Activated T-cell treated with anti-CD3 and anti-CD28 coated beads for 4 hours (primary cell): ENCODE measurements at places on chromosomes 13 and 19.

- DNase-seq = no peak
Observed at GRCh38 chr13:100434010-100434763, 154.4 kb downstream of the GGACT start.

- DNase-seq = no peak
Observed at GRCh38 chr19:1170938-1171754, 2.9 kb downstream of the SBNO2 start.

- no peak for DNase-seq
Observed at GRCh38 chr13:38582133-38582532, 104.7 kb upstream of the FREM2 start.

GRCh38 chr19:18768997-18769891 is 21.9 kb downstream of the COMP start:
- DNase-seq = no peak

DNA sequence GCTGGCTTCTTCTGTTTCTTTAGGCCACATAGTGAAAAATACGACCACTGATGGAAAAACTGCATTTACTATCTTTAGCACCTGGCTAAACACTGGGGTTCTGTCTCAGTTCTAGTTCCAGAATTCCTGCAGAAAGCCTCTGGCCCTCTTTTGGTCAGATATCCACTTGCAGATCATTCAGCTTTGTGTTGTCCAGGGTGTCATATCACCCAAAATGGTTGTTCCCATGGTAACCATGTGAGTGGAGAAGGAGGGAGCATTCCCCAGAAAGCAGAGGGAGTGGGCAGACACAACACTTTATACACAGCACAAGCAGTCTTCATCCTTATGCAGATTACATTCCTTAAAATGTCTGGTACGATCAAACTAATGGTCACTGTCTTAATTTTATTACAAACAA is 73.5 kb downstream of the CAB39L start:
- DNase-seq = no peak

DNA sequence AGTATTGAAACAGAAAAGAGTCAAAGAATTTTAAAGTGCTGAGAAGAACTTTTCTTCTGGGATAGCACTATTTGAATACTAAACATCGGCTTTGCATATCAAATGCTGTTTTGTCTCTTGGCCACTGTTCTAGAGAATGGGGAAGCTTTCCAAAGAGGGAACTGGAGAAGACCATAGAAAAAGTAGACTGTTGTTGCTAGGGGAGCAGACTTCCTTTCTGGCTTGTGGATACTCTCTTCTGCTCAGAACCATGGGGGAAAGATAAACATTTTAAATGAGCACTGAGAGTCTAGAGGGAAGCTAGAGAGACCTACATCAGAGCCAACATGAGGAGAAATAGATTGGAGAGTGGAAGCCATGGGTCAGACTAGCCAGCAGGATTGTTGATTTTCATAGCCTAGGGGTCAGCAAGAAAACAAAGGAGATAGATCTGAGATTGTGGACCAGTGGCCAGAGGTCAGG is 315.7 kb downstream of the KCTD12 start:
- DNase-seq = no peak

- DNase-seq = no peak
Observed at GRCh38 chr13:24742294-24742693, 21.7 kb upstream of the RNF17 start.

DNA sequence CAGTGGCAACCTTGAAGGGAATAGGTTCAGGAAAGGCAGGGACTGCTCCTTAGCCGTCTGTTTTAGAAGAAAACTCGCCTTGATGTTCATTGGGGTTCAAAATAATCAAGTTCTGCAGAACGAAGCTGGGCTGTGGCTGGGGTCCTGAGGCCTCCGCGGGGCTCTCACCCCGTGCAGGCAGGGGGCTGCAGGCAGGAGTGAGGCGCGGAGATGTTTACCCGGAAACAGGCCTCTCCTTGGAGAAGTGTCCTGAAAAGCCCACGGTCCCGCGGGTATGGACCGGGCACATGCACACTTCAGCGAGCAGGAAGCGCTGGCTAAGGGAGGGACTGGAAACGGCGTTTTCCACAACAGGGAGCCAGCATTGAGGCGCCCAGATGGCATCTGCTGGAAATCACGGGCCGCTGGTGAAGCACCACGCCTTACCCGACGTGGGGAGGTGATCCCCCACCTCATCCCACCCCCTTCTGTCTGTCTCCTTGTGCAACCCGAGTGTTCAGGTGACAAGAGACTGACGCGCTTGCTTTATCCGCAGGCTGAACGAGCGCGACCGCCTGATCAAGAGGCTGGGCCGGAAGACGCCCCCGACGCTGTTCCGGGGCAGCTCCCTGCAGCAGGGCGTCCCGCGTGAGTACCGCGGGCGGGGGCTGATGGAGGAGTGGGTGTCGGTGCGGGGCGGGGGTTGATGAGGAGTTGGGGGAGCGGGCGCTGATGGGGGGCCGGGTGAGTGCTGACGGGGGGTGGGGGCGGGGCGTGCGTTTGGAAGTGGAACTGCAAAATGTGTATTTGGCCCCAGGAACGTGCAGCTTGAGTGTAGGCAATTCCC is 39.6 kb downstream of the SHISA2 start:
- peak; percentile 47 for DNase-seq

GRCh38 chr13:101111894-101112293 is 304.4 kb downstream of the NALCN start:
- no peak for DNase-seq

DNA sequence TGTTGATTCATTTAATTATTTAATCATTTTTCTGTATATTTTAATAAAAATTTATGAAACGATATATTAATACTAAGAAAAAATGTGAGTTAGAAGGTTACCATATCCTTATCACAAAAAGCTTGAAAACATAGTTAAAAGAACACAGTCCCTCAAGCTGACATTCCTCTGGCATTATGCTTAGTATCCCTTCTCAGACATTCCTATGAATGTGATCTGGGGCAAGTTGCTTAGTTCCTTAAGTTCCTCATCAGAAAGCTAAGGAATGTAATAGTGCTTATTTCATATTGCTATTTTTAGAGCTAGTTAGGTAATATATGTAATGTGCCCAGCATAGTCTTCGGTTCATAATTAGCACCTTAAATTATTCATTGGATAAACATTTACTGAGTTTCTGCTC is 122.8 kb downstream of the MTUS2 start:
- no peak for DNase-seq

- DNase-seq = peak; percentile 78
Observed at GRCh38 chr13:45340422-45341033, 455 bp downstream of the TPT1 start.

GRCh38 chr13:47809411-47809810 is 191.7 kb downstream of the SUCLA2 start:
- DNase-seq = no peak

- DNase-seq = no peak
Observed at GRCh38 chr13:29619995-29620394, 24.5 kb upstream of the SLC7A1 start.

DNA sequence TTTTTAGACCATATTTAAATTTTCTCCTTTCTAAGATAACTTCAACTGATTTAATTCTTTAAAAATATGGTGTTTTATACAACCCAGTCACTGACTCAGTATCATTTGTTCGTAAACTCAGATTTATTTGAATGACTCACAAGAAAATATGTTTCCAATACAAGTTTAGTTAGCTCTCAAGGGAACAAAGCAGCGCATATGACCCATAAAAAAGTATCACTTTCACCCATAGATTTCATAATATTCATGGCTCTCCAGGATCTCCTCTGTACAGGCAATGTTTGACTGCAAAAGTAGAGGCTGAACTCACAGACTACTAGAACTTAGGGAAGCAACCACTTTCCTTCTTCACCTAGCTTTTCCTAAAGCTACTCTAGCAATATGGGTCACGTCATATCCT is 405.6 kb upstream of the PCDH9 start:
- DNase-seq = no peak

- no peak for DNase-seq
Observed at GRCh38 chr19:30062065-30062906, 120.2 kb downstream of the URI1 start.

DNA sequence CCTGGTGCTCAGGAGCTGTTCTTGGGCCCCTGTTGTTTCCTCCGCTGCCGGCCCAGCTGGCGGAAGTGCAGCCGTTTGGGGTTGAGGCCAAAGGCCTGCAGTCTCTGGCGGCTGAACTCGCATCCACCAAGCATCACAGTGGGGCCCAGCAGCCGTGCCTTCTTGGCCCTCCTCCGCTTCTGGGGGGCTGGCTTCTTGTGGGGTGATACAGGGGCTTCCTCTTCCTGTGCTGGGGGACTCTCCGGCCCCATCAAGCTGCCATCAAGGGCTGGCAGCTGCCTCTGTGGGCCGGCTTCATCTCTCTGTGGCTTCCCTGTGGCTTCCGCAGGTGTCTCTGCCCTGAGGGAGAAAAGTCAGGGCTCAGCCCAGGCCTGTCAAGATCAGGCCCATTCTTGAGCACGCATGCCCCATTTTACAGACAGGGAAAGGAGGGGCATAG is 10.3 kb downstream of the ATG4D start:
- no peak for DNase-seq

- peak; percentile 41 for DNase-seq
Observed at GRCh38 chr19:29690842-29691241, 24.2 kb downstream of the C19orf12 start.

DNA sequence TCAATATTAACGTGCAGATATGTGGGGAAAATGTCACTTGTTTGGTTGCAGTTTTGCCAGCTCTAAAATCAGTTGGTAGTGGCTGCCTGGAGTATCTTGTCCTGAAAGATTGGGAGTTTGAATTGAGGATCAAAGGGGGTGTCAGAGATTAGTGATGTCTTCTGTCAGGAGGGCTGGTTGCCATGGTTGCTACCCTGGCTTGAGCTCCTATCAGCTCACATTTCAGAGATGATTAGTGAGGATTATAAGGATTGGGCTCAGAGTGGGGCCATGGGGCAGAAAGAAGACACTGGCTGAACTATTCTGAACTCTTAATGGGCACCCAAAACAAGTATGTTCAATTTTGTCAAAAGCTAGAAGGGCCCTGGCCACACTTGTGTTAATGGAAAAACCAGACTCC is 95.5 kb upstream of the RNF113B start:
- DNase-seq = no peak

GRCh38 chr13:32150794-32151193 is 119.2 kb downstream of the FRY start:
- no peak for DNase-seq

DNA sequence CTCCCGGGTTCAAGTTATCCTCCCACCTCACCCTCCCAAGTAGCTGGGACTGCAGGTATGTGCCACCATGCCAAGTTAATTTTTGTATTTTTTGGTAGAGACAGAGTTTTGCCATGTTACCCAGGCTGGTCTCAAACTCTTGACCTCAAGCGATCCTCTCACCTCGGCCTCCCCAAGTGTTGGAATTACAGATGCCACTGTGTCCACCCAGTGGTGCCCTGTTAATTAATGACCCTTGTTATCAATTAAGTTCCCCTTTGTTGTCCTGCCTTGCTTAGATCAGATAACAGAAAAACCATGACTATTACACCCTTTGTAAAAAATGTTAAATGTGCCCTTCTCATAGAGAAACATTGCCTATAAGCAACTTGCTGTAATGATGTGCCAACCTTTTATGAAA is 34.4 kb upstream of the IGFL1 start:
- no peak for DNase-seq

GRCh38 chr19:38478273-38478971 is 44.9 kb downstream of the RYR1 start:
- DNase-seq = no peak

DNA sequence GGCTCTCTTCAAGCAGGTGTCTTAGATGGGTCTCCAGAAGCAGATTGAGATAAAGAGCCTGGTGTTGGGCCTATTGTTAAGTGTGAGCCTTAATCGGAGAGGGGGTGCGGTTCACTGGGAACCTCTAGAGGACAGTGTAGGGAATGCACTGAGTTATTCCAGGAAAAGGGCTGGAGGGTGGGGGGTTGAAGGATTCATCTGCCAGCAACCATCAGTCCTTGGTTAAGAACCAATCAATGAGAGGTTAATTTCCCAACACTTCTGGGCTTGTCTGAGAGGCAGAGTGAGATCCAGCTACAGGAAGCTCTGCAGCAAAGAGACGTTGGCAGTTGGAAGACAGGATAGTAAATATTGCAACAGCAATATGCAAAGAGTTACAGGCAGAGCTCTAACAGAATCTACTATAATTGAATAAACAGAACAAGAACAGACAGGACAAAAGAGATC is 28.7 kb downstream of the CYP4F2 start:
- peak; percentile 24 for DNase-seq

DNA sequence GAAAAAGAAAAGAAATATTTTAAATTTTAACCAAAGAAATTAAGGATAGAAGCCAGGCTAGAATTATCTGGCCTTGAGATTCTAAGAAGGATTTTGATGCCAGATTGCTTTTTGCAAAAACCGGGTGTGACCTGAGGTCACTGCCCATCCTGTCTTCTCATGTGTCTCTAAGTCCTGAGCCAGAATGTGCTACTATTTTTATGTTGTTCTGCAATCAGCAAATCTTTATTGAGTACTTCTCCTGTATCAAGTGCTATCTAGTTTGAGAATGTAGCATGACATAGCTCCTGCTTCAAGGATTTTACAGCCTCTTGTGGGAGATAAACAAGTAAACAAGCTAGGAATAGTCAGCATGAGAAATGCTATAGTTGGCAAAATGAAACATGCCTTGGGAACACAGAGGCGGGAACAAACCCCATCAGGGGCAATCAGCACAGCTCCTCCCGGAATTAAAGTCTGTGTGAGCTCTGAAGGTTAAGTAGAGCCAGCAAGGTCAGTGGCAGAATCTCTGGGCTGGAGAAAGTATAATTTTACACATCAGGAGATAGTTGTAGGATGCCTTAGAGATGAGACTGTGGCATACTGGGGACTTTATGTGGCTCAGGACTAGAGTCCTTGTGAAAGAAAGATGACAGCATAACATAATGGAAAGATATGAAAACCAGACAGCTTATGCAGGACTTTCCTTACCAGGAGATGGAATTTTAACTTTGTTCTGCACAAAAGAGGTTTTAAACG is 899.5 kb upstream of the SLC10A2 start:
- no peak for DNase-seq

GRCh38 chr13:36914648-36915047 is 5.4 kb downstream of the SMAD9 start:
- DNase-seq = no peak

DNA sequence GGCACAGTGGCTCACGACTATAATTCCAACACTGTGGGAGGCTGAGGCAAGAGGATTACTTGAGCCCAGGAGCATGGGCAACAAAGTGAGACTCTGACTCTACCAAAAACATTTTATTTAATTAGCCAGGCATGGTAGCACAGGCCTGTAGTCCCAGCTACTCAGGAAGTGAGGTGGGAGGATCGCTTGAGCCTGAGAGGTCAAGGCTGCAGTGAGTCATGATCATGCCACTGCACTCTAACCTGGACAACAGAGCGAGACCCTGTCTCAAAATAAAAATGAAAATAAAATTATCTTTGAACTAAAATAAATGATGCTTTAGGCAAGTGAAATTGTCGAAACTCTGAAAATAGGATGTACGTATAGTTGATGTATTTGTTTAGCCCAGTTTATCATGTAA is 8.2 kb upstream of the CLN5 start:
- no peak for DNase-seq
